ENCODE measurements at places on chromosomes 12 and 14.
A peak's percentile ranks its signal among the peaks of the same experiment; 100 is the strongest.

DNA sequence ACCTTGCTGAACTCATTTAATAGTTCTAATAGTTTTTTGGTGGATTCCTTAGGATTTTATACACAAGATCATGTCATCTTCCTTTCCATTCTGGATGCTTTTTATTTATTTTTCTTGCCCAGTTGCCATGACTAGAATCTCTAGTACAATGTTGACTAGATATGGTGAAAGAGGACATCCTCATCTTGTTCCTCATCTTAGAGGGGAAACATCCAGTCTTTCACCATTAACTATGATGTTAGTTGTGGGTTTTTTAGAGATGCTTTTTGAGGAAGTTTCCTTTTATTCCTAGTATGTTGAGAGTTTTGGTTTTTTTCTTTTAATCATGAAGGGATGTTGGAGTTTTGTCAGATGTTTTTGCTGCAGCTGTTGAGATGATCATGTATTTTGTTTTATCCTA, 8.7 kb downstream of the ANKRD13A start:
- DNase-seq: no peak

- peak; percentile 41 for DNase-seq
Measured at GRCh38 chr14:35821564-35822411, 4.3 kb upstream of the BRMS1L start.

DNA sequence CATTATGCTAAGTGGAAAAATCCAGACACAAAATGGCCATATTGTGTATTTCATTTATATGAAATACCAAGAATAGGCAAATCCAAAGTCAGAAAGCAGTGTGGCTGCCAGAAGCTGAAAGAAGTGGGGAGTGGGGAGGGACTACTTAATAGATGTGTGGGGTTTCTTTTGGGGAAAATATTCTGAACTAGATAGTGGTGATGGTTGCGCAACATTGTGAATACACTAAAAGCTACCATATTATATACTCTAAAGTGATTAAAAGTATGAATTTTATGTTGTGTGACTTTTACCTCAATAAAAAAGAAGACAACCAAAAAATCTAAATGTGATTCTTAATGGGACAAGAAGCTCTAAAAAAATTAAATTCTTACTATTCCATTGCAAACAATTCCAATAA, 272.6 kb downstream of the DAD1 start:
- no peak for DNase-seq

- DNase-seq: no peak
Measured at GRCh38 chr12:51407604-51408003, 16.4 kb upstream of the GALNT6 start.

GRCh38 chr12:14408208-14408607, 42.7 kb downstream of the ATF7IP start:
- no peak for DNase-seq

DNA sequence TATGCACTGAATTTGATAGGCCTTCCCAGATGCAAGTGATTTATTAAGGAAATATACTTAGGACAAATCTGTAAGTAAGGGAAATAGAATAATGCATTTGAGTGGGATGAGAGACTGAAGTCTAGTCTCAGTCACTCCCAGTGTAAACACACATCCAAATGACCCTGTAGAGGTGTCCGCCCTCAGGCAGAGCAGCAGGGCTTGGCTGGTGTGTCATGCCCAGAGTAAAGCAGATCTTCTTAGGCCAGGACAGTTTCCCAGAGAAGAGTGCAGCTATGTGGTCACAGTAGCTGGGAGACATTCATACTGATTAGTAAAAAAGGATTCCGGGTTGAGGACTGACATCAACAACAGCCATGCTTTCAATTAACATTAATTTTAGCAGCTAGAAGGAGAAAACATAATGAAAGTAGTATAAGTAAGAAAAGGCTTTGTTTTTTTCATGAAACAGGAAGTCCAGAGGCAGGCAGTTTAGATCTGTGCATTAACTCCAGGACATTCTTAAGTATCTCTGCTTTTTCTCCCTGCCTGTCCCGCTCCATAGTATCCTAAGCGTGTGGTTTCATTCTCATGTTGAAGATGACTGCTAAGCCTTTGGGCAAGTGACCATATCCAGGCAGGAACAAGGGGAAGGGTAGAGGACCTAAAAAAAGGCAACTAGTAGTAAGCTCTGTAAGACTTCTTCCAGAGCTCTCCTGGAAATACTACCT, 35.7 kb downstream of the CNTN1 start:
- no peak for DNase-seq

DNA sequence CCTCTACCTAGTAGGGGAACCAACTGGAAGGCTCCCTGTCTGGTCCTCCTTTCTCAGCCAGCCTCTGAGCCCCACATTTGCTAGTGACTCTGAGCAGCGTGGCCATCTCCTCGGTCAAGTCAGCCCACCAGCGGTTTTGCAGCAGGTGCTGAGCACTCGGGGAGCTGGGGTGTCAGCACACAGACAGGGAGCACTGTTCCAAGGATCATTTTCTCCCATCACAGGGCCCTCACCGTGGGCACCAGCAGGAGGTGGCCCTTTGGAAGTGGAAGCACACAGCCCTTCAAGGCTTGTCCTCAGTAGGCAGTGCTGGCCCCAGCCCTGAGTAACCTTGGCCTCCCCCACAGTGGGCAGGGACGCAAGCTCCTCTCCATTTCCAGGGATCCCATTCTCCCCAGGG, 24.1 kb upstream of the EML1 start:
- no peak for DNase-seq

- peak; percentile 37 for DNase-seq
Measured at GRCh38 chr12:45644541-45644940, 85.0 kb upstream of the ARID2 start.

GRCh38 chr14:88323523-88324199, 592 bp upstream of the KCNK10 start:
- DNase-seq: no peak

DNA sequence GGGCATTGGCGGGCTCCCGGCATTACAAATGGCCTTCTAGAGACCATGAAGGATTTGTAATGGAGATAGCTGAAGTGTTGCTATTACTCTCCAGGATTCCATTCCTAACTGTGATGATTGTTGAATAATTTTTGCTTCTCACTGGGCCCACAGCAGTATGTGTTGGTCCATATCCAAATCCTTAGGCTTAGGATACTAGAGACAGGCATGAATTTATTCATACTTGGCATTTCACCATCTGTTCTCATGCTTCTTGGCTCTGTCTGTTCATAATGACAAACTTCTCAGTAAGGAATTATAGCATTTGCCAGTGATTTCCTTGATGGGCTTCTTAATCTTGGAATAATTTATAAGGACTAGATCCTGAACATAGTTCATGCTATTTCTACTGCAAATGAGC, 832.9 kb downstream of the C12orf50 start:
- DNase-seq: no peak

DNA sequence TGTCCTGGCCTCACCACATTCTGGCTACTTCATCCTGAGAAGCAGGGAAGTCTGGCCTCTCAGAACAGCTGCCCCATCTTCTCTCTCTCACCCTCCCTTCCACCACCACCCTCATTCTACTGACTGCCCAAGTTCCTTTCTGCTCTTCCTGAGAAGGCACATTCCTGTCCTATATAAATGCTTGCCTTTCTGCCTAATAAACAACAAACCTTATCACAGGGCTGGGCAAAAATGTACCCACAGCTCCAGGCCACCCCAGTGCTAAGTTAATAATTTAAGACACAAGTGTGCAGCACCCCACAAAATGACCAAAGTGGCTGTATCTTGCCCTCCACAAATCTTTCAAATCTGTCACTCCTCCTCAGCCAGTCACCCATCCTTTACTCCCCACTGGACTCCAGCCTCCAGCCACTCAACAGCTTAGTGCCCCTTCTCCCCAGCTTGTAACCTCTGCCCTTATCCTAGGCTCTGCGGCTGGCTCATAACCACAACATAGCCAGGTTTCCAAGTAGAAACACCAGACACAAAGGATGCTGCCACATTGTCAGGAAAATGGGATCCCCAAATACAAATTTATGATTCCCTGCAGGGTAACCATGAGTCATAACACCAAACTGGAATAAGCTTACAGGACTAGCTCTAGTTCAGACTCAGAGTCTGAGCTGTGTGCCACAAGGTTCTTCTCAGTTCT, 15.0 kb downstream of the OXA1L start:
- peak; percentile 57 for DNase-seq

DNA sequence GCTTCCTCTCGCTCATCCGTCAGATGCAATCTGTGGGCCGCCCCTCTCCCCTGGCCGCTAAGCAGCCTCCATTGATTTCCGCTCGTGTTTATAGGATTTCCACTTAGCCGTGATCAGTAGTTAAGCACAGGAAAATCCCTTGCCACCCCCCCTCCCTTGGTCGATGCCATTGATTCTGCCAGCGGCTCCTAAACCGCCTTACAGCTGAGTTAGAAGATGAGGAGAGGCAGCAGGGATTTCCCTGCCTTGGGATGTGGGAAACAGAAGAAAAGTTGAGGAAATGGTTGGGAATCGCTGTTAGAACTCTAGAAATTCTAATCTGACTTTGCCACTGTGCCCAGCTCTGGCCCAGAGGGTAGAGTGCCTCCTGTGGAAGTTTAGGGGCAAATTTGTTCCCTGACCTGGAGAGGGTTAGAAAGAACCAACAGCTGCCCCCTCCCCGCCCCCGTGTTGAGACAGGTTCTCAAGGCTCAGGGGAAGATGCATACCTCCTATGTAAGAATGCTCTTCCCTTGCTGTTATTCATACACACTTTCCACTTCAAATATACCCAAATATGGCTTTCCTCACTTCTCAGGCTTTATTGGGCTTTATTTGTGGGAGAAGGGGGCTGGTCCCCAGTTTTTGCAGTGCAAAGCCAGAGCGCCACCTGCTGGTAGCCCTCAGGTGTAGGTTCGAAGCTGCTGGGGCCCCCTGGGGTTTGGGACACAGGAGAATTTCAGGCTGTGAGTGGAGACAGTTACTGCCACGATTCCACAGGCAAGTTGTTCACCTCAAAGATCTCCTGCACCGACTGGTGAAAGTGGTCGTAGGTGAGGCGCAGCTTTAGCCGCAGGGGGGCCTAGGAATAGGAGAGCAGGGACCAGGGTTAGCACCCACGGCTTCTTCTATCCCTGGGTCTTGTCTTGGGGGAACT, 3.2 kb downstream of the THTPA start:
- peak; percentile 67 for DNase-seq

GRCh38 chr14:31902945-31903646, 174.0 kb upstream of the ARHGAP5 start:
- no peak for DNase-seq

GRCh38 chr14:88129306-88130056, 124.5 kb downstream of the GPR65 start:
- DNase-seq: peak; percentile 50

GRCh38 chr14:106879241-106879640, 1352.9 kb downstream of the TMEM121 start:
- no peak for DNase-seq

DNA sequence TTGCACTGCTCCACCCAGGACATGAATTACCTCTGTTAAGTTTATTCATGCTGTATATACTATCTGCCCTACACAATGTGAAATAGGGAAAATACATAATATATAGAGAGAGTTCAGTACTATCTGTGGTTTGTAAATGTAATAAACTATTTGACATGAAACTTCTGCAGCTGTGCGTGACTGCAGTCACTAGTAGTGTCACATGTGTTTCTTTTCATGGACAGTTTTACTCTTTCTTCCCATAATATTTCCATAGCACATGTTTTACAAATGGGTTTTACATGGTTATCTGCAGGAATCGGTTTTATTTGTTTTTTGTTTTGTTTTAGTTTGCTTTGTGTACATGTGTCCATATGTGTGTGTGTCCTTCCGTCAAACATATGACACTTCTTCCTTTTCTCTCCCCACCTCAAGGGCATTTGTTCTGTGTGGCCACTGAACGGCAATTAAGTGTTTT, 1644.1 kb upstream of the FLRT2 start:
- no peak for DNase-seq

DNA sequence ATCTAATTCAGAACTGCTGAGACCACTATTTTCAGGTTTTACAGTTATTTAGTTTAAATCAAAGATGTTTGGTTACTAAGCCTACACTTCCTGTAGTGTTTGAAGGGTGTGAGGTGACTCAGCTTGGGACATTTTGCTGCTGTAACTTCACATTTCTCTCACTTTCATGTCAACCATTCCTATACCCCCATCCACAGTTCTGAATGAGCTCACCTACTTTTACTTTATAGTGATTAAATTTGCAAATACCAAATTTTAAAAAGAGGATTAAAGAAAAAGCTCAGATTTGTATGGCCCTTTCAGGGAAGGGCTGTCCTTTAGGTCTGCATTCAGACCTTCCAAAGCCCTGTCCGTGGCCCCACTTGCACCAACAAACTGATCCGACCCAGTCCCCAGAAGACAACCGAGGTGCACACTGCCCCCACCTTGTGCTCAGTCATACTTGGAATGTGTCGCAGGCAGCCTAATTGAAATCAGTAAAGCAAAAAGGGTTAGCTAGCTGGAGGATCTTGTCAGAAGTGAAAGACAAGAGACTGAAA, 174.4 kb downstream of the MON2 start:
- peak; percentile 54 for DNase-seq

GRCh38 chr14:88321692-88322503, 1.2 kb downstream of the KCNK10 start:
- DNase-seq: no peak

GRCh38 chr14:102178806-102179205, 39.1 kb downstream of the WDR20 start:
- no peak for DNase-seq

DNA sequence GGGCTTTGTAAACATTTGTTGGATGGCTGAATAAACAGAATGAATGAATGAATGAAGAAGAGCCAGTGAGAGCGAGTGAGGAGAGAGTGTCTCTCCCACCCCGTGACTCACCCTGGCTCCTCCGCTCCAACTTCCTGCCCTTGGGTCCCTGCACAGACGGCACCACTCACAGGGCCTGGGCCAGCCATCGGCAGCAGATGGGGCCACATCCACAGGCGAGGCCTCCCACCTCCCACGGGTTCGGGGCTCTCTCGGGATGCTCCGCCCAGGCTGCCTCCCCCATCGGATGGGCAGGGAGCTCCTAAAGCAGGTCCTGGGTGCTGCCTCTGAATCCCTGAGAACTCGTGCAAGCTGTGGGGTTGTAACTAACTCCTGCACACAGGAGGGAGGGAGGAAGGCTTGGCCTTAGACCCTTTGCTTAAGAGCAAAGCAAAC, 41.3 kb downstream of the CCNK start:
- DNase-seq: peak; percentile 58

GRCh38 chr12:122730215-122731014, at the start of gene HCAR1:
HCAR1 (minus strand) TSS chr12:122730844; CDS start chr12:122730339, 505 bp downstream.
- no peak for DNase-seq

DNA sequence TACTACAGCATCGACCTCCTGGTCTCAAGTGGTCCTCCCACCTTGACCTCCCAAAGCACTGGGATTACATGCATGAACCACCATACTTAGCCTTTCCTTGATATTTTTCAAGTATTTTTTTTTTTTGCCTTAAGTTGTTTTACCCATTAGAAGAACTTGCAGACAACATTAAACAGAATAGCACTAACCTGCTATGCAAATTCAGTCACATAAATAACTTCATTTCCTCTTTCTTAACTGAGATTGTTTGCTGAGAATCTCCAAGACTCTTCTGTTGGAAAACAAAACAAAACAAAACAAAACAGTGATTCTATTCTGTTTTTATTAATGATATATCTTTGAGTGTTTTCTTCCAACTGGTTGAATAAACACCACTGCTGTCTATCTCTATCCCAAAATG, 115.9 kb upstream of the IFNG-AS1 start:
- DNase-seq: no peak

GRCh38 chr14:99513946-99514551, 32.8 kb downstream of the CCNK start:
- no peak for DNase-seq

GRCh38 chr14:90246936-90247335, 9.4 kb upstream of the PSMC1 start:
- DNase-seq: no peak

Data from AG08395 (cell line).